ENCODE measurements at places on chromosomes 12 and 14.

DNA sequence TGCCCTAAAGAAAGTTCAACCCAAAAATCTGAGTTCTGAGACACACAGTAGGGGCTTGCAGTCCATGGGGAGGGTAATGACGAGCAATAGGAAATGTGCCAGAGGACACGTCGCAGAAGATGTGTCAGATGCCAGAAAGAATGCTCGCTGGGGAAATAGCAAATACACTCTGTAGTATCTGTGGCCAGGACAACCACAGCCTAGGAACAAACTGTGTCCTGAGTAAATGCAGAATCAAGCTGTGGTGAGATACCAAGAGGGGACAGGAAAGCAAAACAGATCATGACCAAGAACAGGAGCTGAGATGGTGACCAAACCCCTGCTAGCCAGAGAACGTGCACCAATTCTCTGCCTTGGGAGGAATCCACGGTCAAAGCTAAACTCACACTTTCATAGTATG, 9.1 kb downstream of the CRACR2A start:
- no peak for DNase-seq

DNA sequence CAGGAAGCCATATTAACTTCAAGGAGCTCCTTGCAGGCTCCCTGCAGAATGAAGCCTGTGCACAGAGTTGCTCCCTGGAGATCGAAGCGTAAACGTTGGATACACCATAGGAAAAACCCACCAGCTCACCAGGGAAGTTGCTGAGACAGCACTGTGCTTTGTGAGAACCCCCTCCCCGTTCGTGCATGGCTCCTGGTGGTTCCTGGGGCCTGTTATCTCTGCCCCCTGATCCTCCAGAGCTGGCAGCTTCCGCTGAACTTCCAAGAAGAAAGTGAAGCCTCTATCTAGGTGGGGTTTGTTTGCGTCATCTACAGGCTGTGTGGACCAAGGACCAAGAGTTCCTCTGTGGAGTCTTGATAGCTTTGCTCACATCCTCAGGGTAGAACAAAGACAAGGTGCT, 2.4 kb upstream of the CCDC85C start:
- no peak for DNase-seq

DNA sequence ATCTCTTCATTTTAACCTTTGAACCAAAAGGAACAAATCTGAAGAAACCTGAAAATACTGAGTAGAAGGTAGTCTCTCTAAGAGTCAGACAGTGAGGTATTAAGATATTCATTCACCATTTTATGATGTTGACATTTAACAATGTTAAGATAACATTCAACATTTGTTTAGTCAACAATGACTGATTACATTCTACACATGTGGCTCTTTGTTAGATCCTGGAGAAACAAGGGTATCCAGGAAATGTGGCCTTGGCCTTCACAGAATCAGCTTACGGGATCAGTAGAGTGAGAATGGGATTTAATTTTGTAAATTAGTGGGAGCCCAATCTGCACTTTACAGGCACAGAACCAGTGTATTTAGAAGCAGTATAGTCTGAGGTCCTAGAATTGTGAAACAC, 355.5 kb downstream of the KCNH5 start:
- no peak for DNase-seq

DNA sequence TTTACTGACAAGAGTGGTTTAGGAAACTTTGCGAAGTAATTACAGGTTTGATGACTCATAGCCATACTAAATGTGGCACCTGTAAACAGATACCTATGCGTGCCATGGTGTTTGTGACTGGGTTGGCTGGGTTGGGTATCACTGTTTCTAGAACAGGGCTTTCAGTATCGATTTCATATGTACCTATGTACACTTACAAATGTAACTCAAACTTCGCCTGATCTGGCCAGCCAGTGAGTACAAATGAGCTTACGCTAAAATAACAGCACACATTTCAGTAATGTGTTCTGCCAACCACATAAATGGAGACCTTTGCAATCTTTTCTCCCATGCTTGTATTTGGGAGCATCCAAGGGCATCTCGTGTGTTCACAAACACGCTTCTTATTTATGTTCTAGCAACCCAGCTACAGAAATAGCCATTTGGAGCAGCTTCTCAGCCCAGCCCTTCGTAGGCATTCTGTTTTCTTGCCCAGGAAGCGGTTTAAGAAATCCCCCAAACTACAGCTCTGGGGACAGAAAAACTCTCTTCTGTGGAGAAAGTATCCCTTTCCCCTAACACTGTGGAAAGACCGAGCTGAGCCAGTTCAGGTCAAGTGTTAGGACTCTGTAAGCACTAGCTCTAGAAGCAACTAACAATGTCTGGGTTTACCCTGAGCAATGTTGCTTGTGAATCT, 42.3 kb upstream of the MDM1 start:
- no peak for DNase-seq

- no peak for DNase-seq
Observed at GRCh38 chr12:56622535-56622934, 7.6 kb downstream of the BAZ2A start.

GRCh38 chr12:19148860-19149259, 19.3 kb downstream of the PLEKHA5 start:
- no peak for DNase-seq

DNA sequence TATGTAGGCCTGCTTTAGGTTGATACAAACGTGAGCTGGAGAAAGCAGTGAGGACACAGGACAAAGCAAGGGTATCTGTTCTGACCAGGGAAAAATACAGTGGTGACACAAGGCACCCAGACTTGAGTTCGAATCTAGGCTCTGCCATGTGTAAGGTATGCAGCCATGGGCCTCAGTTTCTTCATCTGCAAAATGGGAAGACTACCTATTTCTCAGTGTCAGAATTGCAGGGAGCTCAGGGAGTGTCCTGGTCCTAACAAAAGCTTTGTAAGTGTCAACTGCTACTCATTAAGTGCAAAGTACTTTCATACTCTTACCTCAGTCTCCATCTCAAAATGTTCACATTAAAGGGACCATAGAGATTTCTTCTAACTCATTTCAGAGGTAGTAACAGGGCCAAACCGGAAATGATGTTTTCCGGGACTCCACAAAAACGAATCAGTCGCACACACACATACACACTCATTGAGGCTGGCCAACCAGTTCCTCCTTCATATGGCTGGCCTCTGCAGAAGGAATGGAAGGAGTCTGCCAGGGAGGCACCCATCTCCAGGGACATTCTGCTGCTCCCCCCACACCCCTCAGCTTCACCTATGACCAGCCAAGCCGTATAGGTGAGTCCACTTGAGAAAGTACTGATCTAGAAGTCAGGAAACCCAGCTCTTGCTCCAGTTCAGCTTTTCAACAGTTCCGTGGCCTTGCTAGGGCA, 7.8 kb downstream of the CTDSP2 start:
- no peak for DNase-seq

GRCh38 chr12:21413369-21414277, 23.8 kb upstream of the PYROXD1 start:
- no peak for DNase-seq

- DNase-seq: no peak
Observed at GRCh38 chr12:70603044-70603443, 34.2 kb downstream of the PTPRB start.

DNA sequence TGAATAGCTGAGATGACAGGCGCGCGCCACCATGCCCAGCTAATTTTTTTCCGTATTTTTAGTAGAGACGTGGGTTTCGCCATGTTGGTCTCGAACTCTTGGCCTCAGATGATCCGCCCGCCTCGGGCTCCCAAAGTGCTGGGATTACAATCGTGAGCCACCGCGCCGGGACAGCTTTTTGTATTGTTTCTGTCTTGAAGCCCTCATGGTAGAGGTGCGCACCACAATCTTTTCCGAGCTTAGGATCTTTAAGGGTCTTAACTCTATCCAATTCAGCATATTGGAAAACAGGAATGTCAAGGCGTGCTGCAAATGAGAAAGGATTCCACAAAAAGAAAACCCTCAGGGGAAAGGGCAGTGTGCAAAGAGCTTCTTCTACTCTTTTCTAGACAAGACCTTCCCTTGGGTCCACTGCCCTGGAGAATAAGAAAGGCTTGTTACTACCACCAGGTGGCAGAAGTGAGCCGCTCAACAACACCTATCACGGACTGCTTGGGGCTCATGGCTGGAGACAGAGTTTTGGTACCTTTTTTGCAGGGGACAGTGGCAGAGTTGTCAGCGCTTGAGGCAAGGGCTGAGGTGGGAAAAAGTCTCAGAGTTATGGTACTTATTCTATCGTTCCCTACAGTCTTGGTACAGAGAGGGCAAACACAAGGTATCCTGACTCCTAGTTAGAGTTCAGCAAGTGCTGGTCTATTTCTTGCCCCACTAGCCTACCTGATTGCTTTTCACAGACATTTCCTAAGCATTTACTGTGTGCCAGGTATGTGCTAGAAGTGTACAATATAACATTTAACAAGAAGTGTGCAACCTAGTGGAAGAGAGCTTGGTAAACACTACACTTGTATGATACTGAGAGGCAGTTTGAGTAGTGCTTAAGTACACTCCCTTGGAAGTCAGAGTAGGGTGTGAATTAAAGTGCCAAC, 16.4 kb upstream of the SP7 start:
- peak; percentile 81 for DNase-seq

- no peak for DNase-seq
Observed at GRCh38 chr14:75831952-75832351, 149.8 kb downstream of the TGFB3 start.

GRCh38 chr14:64773577-64773976, 69.4 kb downstream of the PLEKHG3 start:
- DNase-seq: no peak

DNA sequence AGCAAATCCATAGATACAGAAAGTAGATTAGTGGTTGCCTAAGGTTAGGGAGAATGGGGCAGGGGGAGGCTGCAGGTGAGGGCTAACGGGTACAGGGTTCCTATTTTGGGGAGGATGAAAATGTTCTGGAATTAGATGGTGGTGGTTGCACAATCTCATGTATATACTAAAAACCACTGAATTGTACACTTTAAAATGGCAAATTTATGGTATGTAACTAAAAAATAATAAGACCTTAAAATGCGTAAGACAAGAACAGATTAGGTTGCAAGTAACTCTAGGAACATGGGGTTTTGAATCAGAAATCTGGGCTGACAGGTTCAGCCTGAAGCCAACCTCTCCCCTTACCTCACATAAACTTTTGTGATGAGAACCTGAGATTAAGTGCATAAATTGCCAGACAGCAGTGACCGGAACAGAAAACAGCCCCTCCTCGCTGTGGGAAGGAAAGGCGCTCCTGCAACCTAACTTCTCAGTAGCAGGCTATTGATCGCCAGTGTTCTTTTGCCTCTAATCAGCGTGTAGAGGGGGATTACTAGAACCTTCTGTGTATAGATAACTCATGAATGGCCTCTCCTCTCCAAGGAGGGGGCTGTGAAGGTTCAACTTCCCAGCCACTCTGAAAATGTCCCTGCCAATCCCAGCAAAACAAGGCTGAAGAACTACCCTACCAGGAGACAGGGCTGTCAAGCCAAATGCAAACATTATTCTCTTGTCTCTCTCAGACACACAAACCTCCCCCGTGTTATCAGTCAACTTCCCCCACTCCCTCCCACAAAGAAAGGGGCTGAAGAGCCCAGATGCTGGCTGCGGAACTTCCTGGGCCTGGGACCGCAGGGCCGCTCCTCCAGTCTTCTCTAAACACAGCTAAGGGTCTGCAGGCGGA, 1.9 kb downstream of the SSH1 start:
- no peak for DNase-seq

DNA sequence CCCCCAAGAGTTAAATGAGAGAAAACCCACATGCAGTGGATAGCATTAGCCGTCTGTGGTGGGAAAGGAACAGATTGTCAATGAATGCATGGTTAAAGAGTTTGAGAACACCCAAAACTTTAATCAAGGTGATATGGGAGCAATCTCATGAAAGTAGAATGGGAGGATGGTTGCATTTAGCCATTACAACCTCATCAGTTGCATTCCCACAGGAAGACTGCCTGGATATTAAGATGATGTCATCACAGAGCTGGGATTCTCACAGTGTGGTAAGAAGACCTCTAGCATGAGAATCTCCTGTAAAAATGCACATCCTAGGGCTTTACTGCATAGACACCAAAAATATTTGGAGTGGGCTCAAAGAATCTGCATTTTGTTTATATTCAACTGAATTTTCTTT, 284.9 kb downstream of the RGS6 start:
- no peak for DNase-seq

DNA sequence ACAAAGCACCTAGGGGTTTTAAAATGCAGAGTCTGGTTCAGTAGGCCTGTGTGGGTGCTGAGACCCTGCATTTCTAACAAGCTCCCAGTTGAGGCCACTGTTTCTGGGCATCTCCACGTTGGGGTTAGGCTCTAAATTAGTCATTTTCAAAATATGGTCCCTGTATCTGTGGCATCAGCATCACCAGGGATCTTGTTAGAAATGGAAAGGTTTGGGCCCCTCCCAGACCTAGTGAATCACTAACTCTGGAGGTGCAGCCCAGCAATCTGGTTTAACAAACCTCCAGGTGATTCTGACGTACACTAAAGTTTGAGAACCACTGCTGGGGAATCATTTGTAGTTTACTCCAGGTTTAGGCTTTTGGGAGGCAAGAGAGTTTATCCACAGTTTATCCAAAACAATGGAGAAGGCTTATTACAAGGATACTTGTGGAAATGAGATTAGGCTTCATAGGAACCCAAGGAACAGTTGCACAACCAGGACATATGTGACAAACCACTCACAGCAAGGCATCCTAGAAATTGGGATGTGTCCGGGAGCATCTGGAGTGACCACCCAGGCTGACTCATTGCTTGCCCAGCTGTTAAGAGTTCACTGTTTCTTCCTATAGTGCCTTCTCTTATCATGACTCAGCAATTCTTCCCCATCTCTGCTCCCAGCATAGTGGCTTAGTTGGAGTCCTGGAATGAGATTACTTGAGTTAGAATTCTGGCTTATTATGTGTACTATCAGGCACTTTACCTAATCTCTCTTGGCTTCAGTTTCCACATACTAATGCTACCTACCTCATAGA, 71.6 kb upstream of the STXBP6 start:
- no peak for DNase-seq

DNA sequence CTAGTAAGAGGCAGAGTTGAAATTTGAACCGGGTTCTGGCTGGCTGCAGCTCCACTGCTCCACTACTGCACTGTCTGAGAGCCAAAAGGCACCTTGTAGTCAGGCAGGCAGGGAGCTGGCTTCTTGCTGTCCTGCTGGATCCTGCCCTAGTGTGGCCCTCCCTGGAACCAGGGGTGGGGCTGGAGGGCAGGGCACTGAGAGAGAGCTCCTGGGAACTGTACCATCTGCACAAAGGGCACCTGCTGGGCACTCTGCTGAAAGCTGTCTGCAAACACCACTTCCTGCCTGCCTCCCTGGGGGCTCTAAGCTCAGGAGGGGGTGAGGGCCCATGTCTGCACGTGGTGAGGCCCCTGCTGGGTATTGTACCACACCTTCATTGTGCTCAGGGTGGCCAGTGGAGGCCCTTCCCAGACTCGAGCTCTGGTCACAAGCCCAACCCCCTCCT, 19.0 kb upstream of the TCL1B start:
- DNase-seq: no peak

Data from lower lobe of right lung (tissue), 2 donors.